ENCODE measurements at places on chromosomes 6 and 20.

- no peak for DNase-seq
Measured at GRCh38 chr6:51352506-51353029, 533.9 kb downstream of the TFAP2B start.

DNA sequence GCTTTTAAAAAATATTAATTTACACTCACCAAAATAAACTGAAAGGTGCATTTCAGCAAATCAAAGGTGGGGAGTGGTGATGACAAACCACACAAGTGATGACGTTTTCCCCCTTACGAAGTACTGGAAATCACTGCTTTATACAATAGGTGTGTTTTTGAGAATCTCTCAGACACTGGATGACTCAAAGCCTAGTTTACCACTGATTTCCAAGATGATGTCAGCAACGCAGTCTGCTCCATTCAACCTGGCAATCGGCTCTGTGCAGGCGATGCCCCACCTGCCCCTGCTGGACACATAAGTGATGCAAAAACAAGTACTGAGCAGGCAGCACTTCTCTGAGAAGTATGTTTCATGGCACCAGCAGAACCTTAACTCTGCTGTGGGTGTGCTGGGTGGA lies 114.4 kb downstream of the SOD2 start:
- DNase-seq, result no peak

- DNase-seq, result no peak
Measured at GRCh38 chr20:42701948-42702347, 487.8 kb downstream of the PTPRT start.

- DNase-seq, result no peak
Measured at GRCh38 chr20:12808006-12808567, 200.7 kb upstream of the SPTLC3 start.

GRCh38 chr20:62143957-62144825 lies 622 bp downstream of the SS18L1 start:
- peak; percentile 49 for DNase-seq

DNA sequence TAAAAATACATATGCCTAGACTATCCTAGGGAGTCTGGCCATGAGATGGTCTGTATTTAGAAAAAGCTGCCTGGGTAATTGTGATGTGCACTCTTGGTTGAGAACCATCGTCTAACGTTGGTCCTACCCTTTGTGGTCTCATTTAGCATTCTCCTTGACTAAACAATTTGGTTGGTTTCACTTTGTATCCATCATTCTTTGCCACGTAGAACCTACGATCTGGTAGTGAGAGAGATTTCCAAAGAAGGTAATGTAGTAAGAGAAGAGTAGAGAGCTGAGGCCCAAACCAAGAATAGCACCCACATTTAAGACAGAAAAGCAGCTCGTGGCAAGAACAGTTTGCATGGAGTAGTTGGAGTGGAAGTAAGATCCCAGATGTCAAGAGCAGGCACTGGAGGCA lies 219.8 kb downstream of the TMEM200A start:
- no peak for DNase-seq

GRCh38 chr6:17448165-17448564 lies 54.8 kb downstream of the CAP2 start:
- no peak for DNase-seq

- no peak for DNase-seq
Measured at GRCh38 chr6:105733556-105734162, 330.8 kb upstream of the PREP start.

GRCh38 chr20:5864873-5865587 lies 85.3 kb downstream of the TRMT6 start:
- no peak for DNase-seq

GRCh38 chr20:41150664-41151063 lies 13.3 kb downstream of the PLCG1 start:
- DNase-seq, result no peak

- no peak for DNase-seq
Measured at GRCh38 chr6:149259753-149260152, 57.8 kb upstream of the TAB2 start.

DNA sequence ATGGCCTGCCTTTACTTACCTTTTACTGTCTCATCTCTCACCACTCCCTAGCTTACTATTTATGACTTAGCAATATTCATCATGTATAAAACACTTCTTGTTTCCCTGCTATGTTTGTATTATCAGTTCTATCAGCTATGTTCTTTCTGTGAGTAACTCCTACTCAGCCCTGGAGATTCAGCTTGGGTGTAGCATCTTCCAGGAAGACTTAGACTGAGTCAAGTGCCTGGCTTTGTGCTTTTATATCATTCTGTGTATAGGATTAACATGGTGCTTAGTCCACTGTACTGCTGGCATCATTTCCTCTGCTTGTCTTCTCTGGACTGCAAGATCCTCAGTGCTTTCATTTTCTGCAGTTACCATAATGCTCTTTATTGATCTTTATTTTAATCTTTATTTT lies 257.8 kb downstream of the BTBD3 start:
- DNase-seq, result no peak

GRCh38 chr6:2725999-2726567 lies 24.6 kb downstream of the MYLK4 start:
- DNase-seq, result no peak

- no peak for DNase-seq
Measured at GRCh38 chr6:134122775-134123174, 70.4 kb upstream of the SLC2A12 start.

GRCh38 chr20:2519115-2519809 lies 10.5 kb upstream of the ZNF343 start:
- DNase-seq, result no peak

GRCh38 chr20:56574531-56575142 lies 41.6 kb downstream of the FAM209B start:
- no peak for DNase-seq

DNA sequence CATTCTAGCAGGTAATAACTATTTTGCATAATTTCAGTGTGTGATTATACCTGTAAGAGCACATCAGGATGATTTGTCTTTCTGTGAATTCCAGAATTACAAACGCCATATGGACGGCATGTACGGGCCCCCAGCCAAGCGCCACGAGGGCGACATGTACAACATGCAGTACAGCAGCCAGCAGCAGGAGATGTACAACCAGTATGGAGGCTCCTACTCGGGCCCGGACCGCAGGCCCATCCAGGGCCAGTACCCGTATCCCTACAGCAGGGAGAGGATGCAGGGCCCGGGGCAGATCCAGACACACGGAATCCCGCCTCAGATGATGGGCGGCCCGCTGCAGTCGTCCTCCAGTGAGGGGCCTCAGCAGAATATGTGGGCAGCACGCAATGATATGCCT lies 122.7 kb downstream of the TMEM242 start:
- DNase-seq, result no peak

- DNase-seq, result no peak
Measured at GRCh38 chr20:51199920-51200319, 177.0 kb upstream of the KCNG1 start.

DNA sequence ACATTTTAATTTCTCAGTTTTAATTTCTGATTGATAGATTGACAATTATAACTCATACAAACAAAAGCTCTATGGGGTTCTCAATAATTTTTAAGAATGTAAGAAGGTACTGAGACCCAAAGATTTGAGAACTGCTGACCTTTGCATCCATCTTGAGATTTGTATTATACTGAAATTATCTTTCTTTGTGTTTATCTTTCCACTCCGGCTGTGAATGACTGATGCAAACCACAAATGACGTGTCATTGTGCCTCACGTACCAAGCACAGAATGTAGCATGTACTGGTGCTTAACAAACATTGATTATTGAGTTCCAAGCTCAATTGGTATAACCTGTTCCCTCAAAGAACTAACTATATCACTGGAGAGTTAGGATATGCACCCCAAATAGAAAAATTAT lies 152.1 kb upstream of the SMLR1 start:
- no peak for DNase-seq

- DNase-seq, result peak; percentile 66
Measured at GRCh38 chr6:112163295-112164257, 76.2 kb downstream of the FAM229B start.

DNA sequence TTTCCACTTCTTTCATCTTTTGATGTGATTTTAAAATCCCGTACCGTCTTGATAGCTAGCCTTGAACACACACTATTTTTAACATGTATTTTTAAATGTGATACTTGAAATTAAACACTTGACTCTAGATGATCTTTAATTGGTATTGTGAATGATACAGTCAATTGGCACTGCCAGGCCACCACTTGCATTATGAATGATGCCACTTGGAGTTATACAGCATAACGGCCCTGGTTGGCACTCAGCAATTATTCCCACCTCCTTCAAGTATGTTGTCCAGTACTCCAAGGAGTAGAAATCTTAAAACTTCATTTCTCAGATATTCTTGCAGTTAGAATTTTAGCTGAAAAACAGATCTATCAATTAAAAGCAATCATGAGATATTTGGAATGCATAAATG lies 62.9 kb downstream of the TENT5A start:
- DNase-seq, result no peak
